Activated CD4-positive, alpha-beta T cell treated with anti-CD3 and anti-CD28 coated beads for 24 hours (primary cell): ENCODE measurements at places on chromosomes 2 and 18.

DNA sequence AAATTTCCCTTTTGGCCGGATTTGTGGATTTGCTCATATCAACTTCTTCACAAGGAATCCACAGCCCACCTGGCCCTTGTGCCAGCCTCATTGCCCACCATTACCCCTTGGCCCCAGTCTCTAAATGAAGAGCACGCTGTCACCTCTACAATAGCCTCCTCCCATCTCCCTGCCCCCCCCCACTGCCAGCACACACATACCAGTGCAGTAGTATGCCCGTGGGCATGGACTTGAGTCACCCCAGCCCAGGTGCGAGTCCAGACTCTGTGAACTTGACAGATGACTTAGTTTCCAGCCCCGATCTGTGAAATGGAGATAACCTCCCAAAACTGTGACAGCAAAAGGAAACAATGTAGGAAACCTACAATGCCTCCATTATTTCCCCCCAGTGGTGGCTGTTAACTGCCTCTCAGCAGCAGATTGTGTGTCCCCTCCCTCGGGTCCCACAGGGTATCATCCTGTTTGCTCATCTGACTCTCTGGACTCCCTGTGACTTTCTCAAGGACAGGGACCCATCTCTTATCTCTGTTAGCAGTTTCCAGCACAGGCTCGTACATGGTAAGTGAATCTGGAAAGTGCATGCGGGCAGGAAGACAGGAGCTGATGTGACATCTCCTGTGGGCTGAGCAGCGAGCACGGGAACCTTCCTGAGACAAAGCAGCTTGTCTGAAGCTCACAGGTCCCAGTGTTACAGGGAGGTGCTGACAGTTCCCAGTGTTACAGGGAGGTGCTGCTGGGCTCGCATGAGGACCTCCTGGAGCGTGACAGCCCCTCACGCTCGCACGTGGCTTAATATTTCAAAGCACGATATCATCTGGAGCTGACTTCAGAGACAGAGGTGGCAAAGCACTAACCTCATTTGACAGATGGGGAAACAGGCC lies 4.2 kb upstream of the TMEM185B start:
- no peak for DNase-seq

- no peak for DNase-seq
Observed at GRCh38 chr2:40032650-40033319, 253.7 kb upstream of the THUMPD2 start.

- DNase-seq, result no peak
Observed at GRCh38 chr2:72834596-72834995, 8.8 kb upstream of the EXOC6B start.

DNA sequence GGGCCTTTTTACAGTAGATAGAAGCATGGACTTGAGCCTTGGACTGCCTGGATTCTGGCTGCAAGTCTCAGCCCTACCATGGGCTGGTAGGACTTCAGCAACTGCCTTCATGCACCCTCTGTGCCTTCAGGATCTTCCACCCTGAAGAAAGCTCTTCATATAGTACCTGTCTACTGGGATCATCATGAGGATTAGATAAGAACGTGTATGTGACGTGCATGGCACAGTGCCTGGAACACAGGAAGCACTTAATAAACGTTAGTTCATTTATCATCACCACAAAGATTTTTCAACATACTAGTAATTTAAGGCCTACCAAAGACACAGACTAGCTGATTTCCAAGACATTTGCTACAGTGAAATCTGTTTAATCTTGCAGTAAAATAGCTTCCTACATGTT lies 53.2 kb upstream of the ITM2C start:
- no peak for DNase-seq

GRCh38 chr2:100205174-100205573 lies 62.8 kb upstream of the AFF3 start:
- no peak for DNase-seq

DNA sequence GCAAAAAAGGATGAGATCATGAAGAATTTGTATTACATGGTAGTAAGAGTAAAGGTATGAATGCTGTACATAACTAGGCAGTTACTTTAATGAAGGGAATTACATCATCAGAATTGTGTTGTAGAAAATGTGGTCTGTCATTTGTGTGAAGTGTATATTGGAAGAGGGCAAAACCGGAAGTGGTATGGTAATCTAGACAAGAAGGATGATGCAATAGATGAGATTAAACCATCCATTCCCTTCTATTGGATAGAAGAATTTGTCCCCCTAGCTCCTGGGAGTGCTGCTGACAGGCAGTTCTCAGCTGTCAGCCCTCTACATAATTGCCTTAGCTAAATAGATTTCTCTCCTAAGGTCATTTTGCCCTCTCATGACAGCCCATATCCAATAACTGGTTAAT lies 55.9 kb upstream of the BARD1 start:
- no peak for DNase-seq

GRCh38 chr2:88131201-88131998 lies 3.5 kb upstream of the FABP1 start:
- no peak for DNase-seq

DNA sequence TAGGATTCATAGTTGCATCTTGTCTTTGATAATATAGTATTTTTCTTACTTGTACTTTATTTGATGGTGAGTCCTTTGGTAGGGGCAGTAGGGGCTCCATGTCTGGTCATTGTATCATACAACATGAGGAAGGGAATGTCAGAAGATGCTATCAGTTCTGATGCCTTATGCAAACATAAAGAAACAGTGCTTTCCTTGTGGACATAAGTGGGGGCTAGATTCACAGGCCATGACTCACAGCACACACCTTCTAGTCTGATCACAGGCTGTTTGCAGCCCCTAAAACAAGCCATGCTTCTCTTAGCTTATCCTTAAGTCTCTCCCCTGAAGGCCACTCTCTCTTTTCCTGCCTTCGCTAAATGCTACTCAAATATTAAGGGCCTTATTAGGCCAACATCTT lies 10.7 kb upstream of the SLC14A1 start:
- DNase-seq, result no peak

DNA sequence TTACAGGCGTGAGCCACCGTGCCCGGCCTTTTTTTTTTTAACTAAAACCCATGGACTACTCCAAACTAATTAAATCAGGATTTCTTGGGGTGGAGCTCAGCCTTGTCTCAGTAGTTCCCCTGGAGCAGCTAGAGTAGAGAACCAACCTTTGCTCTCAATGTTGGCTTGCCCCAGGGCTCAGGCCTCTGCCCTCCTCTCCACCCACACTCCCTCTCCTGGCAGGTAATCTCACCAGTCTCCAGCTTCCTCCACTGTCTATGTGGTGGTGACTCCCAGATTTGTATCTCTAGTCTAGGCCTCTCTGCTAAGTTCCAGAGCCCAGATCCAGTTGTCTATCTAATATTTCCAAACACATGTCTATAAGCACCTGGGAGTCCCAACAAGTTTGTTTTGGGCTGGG lies 9.6 kb upstream of the MTA3 start:
- no peak for DNase-seq
